Sigmoid colon (tissue), 7 donors: ENCODE measurements at places on chromosomes 6 and 20. TPM values are rescaled to one million over a fixed set of nuclear protein-coding genes. Genes with fewer than 3 reads are reported as not detected.

Gene SLC26A8
- total RNA-seq, result not detected

Gene BPI
- not detected for total RNA-seq

Gene SPTLC3
- total RNA-seq, result 8.4 TPM

Gene PTPRK
- total RNA-seq, result 51.3 TPM

Gene CDK5RAP1
- total RNA-seq, result 20.6 TPM

Gene GHRH
- not detected for total RNA-seq

Gene NRN1
- 8.6 TPM for total RNA-seq

Gene ULBP3
- total RNA-seq, result not detected

Gene NKX2-2
- not detected for total RNA-seq

Gene LINC00237
- not detected for total RNA-seq

Gene CFB
- 40.0 TPM for total RNA-seq

Gene ZNF831
- total RNA-seq, result 0.27 TPM
